ENCODE measurements at places on chromosomes 2 and 18. TPM values are rescaled to one million over a fixed set of nuclear protein-coding genes. Genes with fewer than 3 reads are reported as not detected.

The IL1RL2 gene
- 1.4 TPM for polyA plus RNA-seq

- no peak for DNase-seq
Measured at GRCh38 chr2:78925258-78925657, 100.2 kb upstream of the REG3G start.

DNA sequence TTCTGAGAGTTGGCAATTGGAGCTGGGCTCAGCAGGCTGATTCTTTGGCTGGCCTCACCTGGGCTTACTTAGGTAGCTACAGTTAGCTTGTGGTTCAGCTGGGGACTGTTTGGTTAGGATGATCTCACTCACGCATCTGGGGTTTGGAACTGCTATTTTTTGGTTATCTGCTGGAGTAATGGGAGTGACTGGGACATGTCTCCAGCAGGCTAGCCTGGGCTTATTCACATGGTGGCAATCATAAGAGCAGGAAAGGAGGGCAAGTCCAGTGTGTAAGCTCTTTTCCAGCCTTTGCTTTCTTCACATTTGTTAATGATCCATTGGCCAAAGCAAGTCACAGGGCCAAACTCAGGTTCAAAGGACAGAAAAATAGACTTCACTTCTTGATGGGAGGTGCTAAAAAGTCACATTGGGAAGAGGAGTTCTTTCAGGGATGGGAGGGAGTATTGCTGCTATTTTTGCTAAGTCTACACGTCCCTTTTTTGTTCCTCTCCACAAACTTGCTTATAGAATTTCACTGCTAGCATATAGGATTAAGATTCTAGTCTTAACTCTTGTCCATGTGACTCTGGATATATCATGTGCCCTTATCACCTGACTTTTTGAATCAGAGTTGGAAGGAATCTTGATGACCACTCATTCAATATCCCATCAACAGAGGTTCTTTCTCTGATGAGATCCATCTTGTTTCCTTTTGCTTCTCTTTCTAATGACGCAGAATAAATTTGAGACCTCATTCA, 174.0 kb downstream of the ZFP36L2 start:
- DNase-seq, result no peak

The HNMT gene
- polyA plus RNA-seq, result 73.8 TPM

DNA sequence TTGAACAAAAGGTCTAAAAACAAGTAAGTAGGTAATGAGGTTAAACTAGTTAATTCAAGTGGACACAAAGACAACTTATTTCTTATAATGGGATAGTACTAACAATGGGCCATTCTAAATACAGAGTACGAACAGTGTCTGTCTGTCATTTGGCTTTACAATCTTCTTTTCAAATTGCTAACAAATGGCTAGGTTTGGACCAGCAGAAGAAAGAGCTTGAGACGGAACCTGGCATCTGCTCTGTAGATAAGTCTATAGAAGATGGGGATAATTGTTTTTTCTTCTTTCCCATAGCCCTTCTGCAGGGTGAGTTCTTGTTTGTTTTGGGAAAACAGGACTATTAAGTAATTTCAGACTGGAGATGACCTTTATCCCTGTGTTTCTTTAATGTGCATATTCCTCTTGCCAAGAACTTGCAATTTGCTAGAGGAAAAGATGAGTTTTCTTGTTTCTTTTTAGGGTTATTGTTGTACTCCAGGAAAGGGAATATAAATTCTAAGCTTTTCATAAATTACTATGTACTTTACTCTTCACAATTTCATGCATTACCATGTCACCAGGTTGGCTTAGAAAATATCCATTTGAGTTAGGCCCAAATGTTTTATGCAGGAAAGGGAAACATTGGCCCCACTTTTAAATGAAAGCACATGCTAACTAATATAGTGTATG, 500.5 kb upstream of the SYT4 start:
- no peak for DNase-seq

GRCh38 chr2:120964819-120965218, 229.2 kb downstream of the GLI2 start:
- no peak for DNase-seq

The CAPN14 gene
- polyA plus RNA-seq, result 0.06 TPM

All from renal cortex interstitium (tissue), 15 donors.